Activated T-cell treated with anti-CD3 and anti-CD28 coated beads, Interleukin-2, amount 50 U/mL, for 72 hours (primary cell): ENCODE measurements at places on chromosomes 5 and 9. TPM values are rescaled to one million over a fixed set of nuclear protein-coding genes. Genes with fewer than 3 reads are reported as not detected.

The LIX1 gene
- total RNA-seq, result not detected

The RASEF gene
- not detected for total RNA-seq

The LCN12 gene
- 1.4 TPM for total RNA-seq

The PFN3 gene
- not detected for total RNA-seq

The PTGDS gene
- not detected for total RNA-seq

The OR1Q1 gene
- 0.26 TPM for total RNA-seq

The F2RL1 gene
- total RNA-seq, result 1.7 TPM

The LHFPL2 gene
- total RNA-seq, result 0.12 TPM

The MELK gene
- total RNA-seq, result 51.4 TPM

The BSPRY gene
- total RNA-seq, result 14.3 TPM

The KIAA0825 gene
- total RNA-seq, result 1.1 TPM

The PCDHGA4 gene
- total RNA-seq, result 0.25 TPM

The IRX2 gene
- total RNA-seq, result not detected

The TMEM252 gene
- total RNA-seq, result not detected

The DDX46 gene
- total RNA-seq, result 93.2 TPM

The IL5 gene
- 1.3 TPM for total RNA-seq

The DNAJB5 gene
- total RNA-seq, result 10.6 TPM

The MUSK gene
- total RNA-seq, result not detected

The PCDHA10 gene
- not detected for total RNA-seq

The CER1 gene
- total RNA-seq, result not detected

The LPAR1 gene
- total RNA-seq, result not detected

The CCDC171 gene
- total RNA-seq, result 4.9 TPM

The GRIA1 gene
- not detected for total RNA-seq

The ANKRD33B gene
- total RNA-seq, result 6.2 TPM

The RASGRF2 gene
- 19.9 TPM for total RNA-seq
